Central memory CD4-positive, alpha-beta T cell (primary cell): ENCODE measurements at places on chromosomes 7 and 10.

DNA sequence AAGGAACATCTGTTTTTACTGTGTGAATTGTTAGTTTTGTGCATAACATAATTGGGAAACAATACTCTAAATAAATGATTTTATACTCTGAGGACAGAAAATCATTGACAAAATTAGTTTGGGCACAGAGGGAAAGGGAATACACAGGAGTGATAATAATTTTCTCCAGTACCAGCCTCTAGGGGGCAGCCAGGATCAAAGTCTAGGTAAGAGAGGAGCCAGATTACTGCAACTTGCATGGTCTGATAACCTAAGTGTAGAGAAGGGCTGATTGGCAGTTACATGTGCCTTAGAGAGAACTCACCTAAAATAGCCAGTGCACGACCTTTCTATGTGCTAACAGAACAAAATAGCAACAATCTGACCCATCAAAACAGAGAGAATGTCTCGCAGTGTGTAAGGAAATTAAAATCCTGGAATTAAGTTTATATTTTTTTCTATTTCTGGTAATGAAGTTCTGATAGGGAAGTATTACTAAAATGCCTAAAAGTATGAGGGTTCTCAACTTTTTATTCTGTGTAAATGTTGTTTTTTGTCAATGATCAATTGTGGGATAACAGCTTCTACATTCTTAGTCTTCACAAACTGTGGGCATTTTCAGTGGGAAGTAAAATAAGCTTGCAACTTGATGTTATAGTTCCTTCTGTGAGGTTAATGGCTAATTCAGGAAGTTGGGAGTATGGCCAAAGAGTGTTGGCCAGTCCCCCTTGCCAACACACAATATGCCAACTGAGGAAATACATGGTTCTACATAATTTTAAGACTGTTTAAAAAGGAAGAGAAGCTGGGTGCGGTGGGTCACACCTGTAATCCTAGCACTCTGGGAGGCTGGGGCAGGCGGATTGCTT lies 66.4 kb downstream of the EXOC6 start:
- DNase-seq = peak; percentile 32

DNA sequence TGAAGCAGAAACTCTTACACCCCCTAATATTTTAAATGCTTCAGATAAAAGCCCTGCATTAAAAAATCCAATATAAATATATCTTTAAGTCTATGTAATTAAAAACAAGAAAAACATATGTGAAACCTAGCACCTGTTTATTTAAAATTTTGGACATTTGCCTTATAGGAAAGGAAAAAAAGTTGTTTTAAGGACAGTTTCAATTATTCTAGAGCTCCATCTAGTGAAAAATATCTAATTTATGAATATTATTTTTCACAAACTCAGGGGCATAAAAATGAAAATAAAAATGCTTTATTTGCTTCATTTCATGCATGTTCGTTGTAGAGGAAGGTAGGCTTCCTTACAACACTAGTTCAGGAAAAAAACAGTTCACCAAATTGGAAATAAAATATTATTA lies 26.1 kb downstream of the ENKUR start:
- no peak for DNase-seq

DNA sequence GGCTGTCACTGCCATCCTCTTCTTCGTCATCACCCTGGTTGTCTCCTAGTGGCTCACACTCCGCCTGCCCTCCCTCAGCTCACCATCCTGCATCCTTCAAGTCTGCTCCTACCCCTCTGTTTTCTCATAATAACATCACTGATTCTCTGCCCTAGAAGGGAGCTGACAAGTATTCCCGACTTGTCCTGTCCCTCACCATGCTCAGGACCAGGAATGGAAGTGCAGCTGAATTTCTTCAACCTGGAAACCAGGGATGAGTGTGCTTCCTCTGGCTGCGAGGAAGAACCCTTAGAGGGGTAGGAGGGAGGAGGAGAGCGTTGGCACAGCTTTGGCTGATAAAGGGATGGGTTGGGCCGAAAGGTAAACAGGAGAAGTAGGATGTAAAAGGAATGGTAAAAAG lies 174.8 kb upstream of the GPR26 start:
- no peak for DNase-seq

DNA sequence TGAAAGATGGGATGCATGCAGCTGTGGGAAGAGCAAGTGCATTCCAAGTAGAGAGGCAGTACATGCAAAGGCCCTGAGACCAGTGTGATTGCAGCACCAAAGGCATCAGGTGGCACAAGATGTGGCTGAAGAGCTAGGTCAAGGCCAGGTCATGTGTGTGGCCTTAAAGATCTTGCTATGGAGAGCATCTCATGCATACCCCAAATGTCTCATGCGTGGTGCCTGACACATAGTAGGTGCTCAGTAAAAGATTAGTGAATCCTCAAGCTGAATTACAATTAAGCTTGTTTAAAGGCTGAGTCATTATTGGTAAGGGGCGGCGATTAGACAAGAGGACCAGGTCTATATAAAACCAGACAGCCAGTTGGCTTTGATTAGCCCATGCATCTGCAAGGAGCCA lies 336.6 kb downstream of the FGFR2 start:
- no peak for DNase-seq

GRCh38 chr10:21445163-21445562 lies 80.3 kb downstream of the SKIDA1 start:
- DNase-seq = no peak

DNA sequence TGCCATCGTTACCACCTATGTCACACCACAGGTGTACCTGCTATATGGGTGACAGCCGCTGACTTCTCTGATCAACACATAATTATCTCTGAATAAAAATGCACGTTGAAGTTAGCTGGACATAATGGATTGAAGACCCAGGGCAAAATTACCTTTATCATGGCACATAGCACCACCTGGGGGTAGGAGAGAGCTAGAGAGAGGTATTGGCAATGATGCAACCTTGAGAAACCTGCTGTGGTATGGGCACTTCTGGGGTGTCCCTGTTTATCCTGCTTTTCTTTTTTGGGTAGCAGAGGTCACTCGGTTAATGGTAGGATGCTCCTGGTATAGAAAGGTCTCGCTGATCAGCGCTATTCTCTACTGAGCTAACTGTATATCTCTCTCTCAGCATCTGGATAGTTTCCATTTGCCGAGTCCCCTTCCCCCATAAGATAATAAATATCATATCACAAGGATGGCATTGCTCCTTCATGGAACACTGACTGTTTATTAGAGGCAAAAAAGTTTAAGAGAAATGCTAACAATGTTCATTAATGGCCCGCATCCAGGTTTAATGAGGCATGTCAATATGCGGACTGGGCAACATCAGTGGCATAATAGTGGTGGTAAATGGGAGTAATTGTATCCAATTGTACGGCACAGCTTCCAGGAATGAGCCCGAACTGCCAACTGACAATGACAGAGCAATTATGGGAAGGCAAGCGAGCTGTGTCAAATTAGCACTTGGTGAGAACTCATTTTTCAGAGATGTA lies 323.1 kb downstream of the TFEC start:
- DNase-seq = no peak

GRCh38 chr7:18721429-18721828 lies 225.9 kb downstream of the HDAC9 start:
- DNase-seq = no peak

- no peak for DNase-seq
Measured at GRCh38 chr7:31022726-31023125, 29.4 kb upstream of the ADCYAP1R1 start.

DNA sequence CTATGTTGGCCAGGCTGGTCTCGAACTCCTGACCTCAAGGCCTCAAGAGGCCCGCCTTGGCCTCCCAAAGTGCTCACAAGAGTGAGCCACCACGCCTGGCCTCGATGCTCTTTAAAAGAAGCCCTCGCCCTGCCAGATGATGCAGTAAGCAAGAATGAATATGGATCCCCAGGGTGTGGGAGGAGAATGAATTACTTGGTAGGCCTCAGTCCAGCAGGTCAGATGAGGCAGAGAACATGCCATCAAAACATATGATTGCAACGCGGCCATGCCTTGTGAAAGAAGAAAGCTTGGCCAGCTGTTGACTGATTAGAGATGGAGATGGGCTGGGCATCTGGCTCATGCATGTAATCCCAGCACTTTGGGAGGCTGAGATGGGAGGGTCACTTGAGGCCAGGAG lies 68.7 kb downstream of the CAMK1D start:
- no peak for DNase-seq

GRCh38 chr7:78993341-78993740 lies 460.1 kb downstream of the MAGI2 start:
- no peak for DNase-seq

DNA sequence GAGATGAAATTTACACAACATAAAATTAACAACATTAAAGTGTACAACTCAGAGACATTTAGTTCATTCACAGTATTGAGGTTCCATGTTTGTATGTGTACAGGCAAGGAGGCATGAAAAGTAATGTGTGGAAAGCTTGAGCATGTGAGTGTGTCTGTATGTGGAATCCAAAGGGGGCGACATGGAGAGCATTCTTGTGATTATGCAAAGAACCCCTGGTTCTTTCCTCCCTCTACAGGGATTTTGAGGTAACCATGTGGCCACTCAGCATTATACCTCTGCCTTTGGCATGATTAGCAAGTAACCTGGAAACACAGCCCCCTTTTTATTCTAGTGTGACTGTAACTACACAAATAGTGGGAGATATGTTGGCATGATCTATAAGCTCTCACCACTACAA lies 21.0 kb downstream of the OR2F1 start:
- no peak for DNase-seq

DNA sequence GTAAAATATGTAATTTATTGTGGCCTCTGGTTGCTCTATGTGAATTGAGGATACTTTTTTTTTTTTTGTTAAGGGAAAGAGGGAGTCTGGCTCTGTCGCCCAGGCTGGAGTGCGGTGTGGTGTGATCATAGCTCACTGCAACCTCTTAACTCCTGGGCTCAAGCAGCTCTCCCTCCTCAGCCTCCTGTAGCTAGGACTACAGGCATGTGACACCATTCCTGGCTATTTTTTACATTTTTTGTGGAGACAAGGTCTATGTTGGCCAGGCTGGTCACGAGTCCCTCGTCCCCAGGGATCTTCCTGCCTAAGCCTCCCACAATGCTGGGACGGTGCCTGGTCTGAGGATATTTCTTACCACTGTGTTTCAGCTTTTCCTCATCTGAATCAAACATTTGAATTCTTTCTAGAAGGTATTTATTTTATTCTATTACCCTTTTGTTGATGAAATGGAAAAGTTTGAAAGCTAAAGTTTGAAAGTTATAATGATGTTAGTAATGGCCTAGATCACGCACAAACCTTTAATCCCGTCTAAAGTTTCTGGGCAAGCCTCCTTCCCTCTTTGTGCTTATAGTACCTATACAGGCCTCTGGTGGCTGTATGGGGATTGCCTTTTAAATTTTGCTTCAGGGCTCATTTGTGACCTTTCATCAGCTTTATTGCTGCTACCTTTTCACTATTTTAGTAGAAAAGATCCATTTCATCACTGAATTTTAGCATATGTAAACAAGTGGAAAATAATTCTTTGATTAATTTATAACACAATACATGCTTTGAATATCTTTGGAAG lies 2.0 kb downstream of the IFRD1 start:
- peak; percentile 3 for DNase-seq

DNA sequence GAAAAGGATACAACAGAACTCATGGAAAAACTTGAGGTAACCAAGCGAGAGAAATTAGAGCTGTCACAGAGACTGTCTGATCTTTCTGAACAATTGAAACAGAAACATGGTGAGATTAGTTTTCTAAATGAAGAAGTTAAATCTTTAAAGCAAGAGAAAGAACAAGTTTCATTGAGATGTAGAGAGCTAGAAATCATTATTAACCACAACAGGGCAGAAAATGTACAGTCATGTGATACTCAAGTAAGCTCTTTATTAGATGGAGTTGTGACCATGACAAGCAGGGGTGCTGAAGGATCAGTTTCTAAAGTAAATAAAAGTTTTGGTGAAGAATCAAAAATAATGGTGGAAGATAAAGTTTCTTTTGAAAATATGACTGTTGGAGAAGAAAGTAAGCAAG lies 62.1 kb downstream of the AKAP9 start:
- no peak for DNase-seq

DNA sequence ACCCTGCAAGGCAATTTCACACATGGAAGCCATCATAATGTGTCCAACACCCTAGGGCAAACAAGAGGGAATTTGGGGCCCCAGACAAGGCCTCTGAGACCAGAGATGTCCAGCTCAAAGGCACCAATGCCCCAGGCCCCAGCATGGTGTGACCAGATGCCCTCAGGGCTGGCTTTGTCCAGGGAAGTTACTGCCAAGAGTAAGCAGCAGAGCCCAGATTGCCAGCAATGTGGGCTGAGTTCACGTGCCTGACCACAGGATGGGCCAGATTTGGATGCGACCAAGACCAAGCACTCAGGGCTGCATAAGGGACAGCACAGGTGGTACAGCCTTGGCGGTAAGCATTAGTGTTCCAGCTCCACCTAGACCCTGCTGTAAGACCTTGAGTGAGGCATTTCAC lies 12.7 kb downstream of the MYOF start:
- DNase-seq = no peak

DNA sequence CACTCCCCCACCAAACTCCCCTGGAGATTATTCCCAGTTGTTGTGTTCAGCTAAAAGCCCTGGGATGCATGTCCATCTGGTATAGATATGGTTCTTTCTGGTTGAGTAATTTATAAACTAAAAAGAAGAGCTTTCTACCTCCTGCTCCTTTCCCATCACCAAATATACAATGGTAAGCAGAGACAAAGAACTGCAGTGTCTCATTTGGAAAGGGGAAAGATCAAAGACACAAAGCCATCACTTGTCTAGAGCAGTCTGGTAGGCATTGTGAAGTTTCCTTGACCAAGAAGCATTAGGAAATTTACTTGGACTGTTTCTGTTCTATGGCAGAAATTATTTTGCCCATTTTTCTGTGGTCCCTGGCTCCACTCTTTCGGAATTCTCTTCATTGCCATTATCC lies 24.9 kb upstream of the PANK1 start:
- no peak for DNase-seq

- no peak for DNase-seq
Measured at GRCh38 chr10:113538151-113538550, 14.7 kb upstream of the HABP2 start.

- no peak for DNase-seq
Measured at GRCh38 chr10:21751341-21752310, 217.6 kb downstream of the MLLT10 start.

- DNase-seq = no peak
Measured at GRCh38 chr10:34813626-34814222, 1.4 kb downstream of the PARD3 start.

- DNase-seq = no peak
Measured at GRCh38 chr10:95312986-95313495, 22.2 kb upstream of the PDLIM1 start.

DNA sequence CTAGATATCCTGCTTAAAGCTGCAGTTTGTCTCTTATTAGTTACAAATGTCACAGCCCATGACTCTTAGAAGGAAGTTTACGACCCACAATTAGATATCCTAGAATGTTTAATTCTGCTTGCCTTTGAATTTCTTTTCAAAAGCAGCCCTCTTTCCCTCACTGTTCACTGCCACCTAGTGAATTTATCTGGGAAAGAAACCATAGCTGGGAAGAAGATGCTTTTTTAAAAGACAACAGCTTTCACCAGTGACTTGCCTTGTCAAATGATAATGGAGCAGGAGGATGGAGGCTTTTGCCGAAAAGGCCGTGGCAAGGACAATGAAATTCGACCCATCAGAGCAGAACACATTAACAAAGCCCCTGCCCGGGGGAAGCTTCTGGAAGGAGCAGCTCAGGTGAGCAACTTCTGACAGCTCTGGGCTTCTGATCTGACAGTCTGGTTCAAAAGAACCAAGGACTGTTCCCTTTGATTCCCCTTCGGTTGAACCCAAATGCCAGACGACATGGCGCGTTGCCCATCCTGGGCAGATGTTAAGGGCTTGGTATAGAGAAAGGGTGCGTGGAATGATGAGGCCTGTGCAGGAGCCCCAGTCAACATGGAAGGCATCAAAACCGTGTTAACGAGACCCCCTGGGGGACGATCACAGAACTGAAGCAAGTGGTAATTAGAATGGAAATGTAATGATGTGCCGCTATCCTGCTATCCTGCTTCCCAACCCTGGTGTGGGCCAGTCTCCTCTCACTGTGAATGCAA lies 236.8 kb downstream of the FRMD4A start:
- no peak for DNase-seq
